ENCODE measurements at places on chromosomes 11 and 22.
A peak's percentile ranks its signal among the peaks of the same experiment; 100 is the strongest.

DNA sequence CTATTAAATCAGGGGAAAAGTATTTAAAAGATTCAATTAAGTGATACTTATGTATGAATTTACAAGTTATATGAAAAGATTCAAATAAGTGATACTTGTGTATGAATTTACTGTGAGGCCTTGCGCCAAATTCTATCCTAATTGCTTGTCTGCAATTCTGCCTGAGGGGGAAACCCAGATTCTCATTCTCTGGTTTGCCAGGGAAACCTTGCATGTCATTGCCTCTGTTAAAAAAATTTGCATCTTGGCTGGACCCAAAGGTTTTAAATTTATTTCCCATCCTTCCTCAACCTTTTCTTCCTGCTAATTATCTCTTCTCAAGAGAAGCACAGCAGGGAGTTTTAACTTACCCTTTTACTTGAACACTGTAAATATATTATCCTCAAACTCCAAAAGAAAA, 13.8 kb downstream of the OLFML1 start:
- no peak for DNase-seq

- DNase-seq, result peak; percentile 55
Observed at GRCh38 chr22:45608763-45609180, 62.9 kb upstream of the ATXN10 start.

- no peak for DNase-seq
Observed at GRCh38 chr11:36037031-36037430, 93.2 kb downstream of the LDLRAD3 start.

DNA sequence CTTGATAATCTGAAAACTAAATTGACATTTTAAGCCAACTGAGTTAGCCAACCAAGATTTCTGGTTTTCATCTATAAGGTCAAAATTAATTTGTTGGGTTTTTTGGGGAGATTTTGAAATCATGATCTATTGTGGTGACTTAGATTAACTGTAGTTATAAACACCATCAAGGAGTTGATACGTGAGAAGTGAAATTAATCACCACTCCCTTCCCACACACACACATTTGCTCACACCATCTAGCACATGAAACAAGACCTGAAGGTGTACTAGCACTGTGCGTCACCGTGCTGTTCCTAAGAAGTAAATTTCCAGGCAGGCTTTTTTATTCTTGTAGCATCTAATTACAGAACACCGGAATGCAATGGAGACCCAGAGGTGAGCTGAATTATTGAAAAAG, 2.1 kb downstream of the OR5B21 start:
- DNase-seq, result no peak

DNA sequence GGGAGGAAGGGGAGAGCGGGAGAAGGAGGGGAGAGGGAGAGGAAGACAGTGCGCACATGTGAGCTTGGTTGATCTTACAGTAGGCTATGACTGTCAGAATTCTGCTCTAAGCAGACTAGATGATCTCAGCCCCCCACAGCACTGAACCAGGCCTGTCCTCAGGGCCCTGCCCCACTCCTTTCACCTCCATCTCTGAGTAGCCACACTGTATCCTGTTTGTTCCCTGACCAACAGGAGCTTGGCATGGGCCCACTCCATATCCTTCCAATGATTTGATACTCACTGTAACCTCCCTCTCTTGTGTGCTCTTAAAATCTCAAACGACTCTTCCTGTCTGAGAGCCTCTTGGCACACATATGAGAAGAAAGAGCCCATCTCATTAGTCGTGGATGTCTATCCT, 86.1 kb upstream of the PARVA start:
- peak; percentile 22 for DNase-seq

DNA sequence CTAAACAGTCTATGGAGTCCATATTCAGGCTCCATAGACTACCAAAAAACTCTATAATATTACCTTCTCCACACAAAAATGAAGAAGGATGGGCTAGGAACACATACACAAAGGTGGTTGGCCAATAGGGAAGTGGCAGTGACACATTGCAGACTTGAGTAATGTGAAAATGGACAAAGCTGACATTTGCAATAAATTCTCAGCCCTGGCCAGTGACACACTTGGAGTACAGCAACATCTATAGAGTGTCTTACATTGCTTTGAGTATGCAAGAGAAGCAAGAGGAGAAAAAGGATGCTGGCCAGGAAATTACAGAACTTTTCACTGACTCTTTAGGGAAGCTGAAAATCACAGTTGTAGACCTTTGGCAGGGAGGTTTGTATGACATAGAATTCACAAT, 7.3 kb upstream of the OR52W1 start:
- DNase-seq, result no peak

DNA sequence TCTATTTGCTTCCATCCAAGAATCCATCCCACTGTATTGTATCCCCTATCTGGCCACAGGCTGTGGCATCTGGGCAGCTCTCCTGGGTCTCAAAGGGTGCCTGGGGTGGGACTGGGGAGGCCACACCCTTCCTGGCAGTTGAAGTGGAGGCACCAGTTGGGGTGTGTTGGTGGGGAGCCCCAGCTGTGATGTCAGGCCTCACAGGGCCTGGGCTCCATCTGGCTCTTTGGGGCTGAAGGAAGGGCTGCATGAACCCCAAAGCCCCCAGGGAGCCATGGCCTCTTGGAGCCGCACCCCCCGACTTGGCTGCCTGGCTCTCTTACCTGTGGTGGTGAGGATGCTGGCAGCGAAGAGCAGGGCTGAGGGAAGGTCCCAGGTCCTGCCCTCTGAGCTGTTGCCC, 469 bp downstream of the KCNK7 start:
- DNase-seq, result no peak

DNA sequence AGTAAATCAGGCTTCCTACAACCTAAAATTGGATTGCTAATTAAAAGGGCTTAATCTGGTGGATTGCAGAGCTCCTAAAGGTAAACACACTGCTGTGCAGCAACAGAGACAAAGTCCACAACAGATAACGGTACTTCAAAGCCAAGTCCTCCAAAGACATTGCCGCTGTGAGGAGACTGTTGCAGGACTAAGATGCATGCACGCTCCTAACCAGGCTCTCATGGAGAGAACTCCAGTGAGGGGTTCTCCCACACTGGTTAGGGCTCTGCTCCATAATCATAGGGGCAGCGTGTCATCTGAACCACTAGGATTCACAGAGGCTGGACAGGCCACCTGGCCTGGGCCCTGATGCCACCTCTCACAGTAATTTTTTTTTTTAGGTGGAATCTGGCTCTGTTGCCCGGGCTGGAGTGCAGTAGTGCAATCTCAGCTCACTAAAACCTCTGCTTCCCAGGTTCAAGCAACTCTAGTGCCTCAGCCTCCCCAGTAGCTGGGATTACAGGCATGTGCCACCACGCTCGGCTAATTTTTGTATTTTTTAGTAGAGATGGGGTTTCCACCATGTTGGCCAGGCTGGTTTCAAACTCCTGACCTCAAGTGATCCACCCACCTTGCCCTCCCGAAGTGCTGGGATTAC, 56.9 kb upstream of the ARFGAP3 start:
- DNase-seq, result no peak

- no peak for DNase-seq
Observed at GRCh38 chr11:69771466-69771865, 3.7 kb downstream of the FGF4 start.

DNA sequence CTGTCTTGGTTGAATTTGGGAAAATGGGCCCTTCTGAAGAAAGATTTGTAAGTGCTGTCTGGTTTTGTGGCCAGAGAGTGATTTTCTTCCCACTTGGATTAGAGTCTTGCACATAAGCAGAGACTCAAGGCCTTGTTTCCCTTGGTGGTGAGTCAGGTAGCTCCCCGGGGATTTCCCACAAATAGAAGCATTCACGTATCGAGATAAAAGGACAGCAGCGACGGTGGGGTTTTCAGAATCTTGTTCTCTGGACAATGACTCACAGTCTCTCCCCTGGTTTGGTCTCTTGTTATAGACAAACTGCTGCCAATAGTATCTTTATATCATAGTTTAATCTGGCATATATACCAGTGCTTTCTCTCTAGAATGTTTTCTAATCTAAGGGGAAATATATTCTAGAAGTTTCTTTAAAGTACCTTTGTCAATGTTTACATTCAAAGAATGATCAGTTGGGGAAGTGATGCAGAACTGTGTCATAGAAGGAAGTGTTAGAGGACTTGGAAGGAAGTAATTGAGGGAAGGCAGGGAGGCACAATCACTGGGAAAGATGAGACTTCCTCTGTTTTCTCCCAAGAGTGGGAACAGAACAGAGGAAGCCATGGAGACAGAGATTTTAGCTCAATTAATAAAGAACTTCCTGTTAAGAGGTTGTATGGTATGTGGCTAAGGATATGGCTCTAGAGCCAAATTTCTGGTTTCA, 18.1 kb downstream of the POLA2 start:
- no peak for DNase-seq

GRCh38 chr11:65295001-65295400, 19.7 kb upstream of the CDC42EP2 start:
- DNase-seq, result no peak

GRCh38 chr11:112977755-112978154, 16.5 kb downstream of the NCAM1 start:
- no peak for DNase-seq

- no peak for DNase-seq
Observed at GRCh38 chr11:100592619-100593260, 94.3 kb upstream of the ARHGAP42 start.

- DNase-seq, result no peak
Observed at GRCh38 chr11:115705200-115705599, 201.0 kb upstream of the CADM1 start.

GRCh38 chr22:23266780-23267179, 86.5 kb downstream of the BCR start:
- DNase-seq, result no peak

GRCh38 chr11:132293586-132293985, 923.2 kb downstream of the NTM start:
- DNase-seq, result no peak

GRCh38 chr11:126344141-126345080, 11.1 kb upstream of the ST3GAL4 start:
- no peak for DNase-seq

GRCh38 chr11:38867338-38867737, 2269.3 kb upstream of the RAG2 start:
- no peak for DNase-seq

All from activated CD8-positive, alpha-beta memory T cell treated with anti-CD3 and anti-CD28 coated beads, Interleukin-2, amount 50 U/mL, for 48 hours (primary cell).